ENCODE measurements at places on chromosomes 3 and 15.

DNA sequence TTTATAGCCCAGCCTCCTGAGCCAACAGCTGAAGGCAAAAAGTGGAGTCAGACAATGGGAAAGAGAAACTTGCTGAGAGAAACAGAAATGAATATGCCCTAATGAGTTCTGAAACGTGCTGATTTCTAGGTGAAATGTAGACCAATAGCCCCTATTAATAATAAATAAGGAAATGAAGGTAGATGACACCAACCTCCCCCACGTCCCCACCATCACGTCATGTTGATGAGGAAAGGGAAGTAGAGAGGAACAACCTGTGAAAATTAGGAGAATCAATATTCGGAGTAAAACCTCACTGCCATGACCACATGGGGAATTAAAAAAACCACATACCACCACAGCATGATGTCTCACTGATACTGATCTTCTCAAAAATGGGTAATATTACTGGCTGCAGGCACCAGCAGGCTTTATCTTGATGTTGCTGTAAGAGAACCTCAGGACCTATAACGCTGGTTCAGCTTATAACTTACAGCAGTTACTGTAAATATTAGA is 64.0 kb downstream of the KAT2B start:
- peak; percentile 92 for DNase-seq

- DNase-seq, result peak; percentile 68
Observed at GRCh38 chr15:99477791-99478471, 87.9 kb upstream of the MEF2A start.

DNA sequence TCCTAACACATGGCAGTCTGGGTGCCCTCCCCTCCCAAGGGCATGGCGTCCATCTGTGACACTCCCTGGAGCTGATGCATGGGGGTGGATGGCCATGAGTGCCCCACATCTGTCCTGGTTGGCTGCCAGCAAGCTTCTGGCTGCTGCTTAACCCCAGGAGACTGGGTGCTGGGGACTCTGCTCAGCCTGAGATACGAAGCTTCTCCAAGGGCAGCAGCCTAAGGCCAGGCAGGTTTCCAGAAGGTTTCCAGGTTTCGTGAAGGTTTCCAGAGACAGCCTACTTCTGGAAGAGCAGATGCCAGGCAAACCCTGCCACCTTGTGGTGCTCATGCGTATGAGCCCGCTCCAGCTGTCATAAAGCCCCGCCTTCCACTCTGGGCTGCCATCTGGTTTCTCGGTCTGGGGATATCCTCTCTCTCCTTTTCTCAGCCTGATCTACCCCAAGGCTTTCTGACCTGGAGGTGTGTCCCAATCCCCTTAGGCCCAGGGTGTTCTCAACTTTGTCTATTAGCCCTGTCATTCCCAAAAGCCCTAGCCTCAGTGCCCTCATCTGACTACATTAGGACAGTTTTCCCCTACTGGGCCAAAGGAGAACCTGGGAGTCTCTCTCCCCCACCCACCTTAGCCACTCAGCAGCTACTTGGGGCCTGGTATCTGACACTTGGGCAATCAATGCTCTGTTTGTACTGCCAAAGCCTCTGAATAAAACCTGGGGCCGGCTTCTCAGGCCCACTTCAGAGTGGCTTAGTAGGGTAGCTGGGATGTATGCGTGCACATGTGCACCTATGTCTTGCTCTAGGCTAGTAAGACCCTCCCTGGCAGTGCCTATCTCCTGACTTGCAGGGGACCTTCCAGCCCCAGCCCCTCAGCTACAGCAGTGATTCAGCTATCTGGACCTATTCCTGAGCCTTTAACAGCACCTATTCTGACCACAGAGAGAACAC is 12.0 kb downstream of the MRPL46 start:
- DNase-seq, result peak; percentile 72

- DNase-seq, result no peak
Observed at GRCh38 chr3:190692256-190692655, 170.2 kb downstream of the GMNC start.

DNA sequence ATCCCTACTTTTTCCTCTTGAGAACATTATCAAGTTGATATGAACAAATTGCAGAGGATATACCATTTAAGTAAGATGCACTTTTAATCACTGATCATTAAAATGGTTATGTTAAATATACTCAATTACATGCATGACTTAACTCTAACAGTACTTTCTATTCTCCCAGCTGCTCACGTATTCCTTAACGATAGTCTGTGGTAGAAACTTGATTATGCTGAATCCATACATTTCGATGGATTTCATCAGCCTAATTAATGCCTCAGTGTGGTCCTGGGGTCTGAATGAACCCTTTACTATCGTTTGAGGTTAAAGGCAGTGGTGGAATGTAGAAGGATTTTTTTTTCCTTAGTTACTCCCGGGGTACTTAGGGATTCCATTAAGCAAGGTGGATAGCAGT is 18.6 kb downstream of the SOX2 start:
- DNase-seq, result no peak

- DNase-seq, result peak; percentile 21
Observed at GRCh38 chr15:51736069-51736468, 1.4 kb downstream of the LYSMD2 start.

- DNase-seq, result no peak
Observed at GRCh38 chr3:37337481-37337880, 163.1 kb upstream of the LRRFIP2 start.

- no peak for DNase-seq
Observed at GRCh38 chr3:29711255-29711771, 430.4 kb downstream of the RBMS3 start.

DNA sequence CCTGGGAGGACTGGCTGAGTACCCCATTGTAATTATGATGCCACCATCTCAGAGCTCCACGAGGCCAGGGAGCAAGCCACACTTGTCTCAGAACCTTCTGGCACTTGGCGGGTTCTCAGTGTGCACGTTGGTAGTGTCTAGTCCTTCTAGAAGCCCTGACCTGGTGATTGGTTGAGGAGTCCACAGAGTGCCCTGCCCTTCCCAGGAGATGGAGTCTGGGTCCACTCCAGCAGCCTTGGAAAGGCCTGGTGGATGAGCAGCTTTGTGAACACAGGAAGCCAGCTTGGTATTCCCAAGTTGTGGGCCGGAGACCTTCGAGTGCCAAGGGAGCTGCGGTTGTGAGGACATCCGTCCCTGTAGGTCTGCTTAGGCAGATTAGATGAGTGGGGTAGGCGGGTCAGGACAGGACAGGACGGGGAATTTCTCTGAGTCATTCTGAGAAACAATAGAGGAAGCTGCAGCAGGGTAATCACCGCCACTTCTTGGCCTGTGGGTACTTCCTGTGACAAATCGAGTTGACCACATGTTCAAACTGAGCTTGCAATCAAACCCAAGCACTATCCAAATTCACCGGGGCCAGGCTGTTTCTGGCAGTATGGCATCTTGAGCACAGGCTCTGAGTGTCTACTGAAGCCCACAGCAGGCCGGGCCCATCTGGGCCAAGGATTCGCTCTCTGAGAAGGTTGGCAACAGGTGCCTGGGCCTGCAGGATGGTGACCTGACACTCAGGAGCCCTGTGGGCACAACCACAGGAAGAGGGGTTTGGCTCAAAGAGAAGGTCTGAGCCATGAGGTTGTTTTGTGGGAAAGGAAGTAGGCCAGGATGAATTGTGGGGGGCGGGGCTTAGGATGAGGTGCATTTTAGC is 71.5 kb upstream of the PLXNA1 start:
- peak; percentile 96 for DNase-seq

GRCh38 chr3:70096376-70097066 is 97.0 kb downstream of the SAMMSON start:
- DNase-seq, result peak; percentile 80

DNA sequence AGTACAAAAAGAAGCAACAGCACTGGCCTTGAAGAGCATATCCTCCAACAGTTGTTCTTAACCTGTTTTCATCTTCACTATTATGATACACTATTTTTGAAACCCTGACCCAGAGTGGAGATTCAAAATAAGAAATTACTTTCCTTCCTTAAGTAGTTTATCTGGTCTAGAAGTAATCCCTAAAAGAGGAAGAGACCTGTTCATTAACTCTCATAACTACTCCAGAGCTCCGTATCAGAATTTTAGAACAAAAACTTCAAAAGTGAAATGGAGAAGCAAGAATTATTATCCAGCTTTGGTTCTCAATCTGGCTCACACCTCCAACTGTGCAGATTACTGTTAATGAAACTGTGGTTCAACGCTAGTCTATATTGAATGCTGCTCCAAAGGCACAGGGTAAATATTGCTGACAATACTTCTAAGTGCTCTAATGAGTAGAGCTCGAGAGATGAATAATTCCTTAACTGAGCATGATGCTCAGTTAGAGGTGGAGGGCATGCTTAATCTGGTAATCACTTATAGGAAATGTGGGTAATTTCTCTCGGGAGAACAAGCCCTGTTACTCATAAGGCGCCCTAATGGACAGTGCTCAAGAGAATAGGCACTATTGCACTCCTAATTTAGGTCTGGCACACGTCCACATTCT is 5.2 kb downstream of the LCMT2 start:
- DNase-seq, result peak; percentile 37

- peak; percentile 85 for DNase-seq
Observed at GRCh38 chr15:90845201-90845949, 23.0 kb upstream of the FURIN start.

- peak; percentile 59 for DNase-seq
Observed at GRCh38 chr3:25273582-25274171, 154.4 kb upstream of the RARB start.

- DNase-seq, result peak; percentile 44
Observed at GRCh38 chr3:160401291-160402095, 2.0 kb downstream of the SMC4 start.

DNA sequence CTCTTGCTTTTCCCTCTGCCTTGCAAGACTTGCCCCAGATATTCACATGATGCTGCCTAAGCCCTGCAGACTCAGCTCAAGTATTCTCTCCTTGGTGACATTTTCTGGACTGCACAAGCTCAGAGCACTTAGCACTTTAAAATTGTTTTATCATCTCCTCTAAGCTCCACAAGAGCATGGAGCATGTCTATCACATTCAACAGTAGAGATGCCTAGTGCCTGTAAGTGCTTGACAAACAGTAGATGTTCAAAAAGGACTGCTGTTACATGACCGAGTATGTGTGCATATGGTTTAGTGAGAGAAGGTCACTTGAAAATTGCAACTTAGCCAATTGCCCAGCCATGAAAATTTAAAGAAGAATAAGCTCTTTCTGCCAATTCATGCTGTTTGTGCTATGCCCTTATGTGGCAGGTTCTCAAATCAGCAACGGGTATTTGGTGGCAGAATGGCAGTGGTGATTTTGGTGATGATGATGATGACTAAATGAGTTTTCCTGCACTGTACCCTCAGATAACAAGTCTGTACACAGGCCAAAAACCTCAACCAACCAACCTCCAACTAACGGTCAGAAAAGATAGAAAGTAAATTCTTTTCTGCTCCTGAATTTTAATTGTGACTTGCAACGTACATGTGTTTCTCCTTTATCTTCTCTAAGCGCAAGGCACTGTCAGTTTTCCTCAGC is 647.2 kb upstream of the UBE2E2 start:
- DNase-seq, result no peak

DNA sequence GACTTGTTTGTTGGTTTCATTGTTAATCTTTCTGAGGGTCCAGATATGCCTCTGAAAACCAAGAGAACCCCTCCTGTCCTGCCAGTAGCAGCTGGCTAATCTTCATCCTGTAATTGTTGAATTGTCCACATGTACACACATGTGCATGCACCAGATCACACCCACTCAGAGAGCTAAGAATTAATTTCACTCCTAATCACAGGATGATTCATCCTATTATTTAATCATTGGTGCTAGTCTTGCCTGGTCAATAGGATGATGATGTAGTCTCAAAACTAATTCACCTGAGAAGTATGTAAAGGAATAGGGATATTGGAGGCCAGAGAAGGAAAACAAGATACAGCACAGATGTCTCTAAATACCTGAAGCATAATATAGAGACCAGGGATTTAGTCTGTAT is 7.8 kb upstream of the AHSG start:
- no peak for DNase-seq

DNA sequence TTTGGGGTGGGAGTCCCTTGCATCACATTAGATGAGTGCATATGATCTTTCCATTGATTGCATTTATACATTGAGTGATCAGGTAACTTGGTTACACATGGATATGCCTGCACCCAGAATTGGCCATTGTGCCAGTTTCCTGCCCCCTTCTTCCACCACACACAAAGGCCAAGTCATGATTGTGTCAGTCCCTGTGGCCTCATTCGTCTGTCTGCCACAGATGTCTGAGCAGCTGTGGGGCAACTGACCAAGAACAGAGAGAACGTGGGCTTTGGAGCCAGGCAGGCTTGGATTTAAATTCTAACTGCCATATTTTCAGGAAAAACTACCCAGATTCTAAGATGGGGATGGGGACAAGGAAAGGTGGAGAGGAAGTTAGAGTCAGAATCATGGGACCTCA is 27.0 kb downstream of the CCNL1 start:
- DNase-seq, result no peak

GRCh38 chr3:144894576-144894975 is 923.0 kb downstream of the DIPK2A start:
- DNase-seq, result no peak

DNA sequence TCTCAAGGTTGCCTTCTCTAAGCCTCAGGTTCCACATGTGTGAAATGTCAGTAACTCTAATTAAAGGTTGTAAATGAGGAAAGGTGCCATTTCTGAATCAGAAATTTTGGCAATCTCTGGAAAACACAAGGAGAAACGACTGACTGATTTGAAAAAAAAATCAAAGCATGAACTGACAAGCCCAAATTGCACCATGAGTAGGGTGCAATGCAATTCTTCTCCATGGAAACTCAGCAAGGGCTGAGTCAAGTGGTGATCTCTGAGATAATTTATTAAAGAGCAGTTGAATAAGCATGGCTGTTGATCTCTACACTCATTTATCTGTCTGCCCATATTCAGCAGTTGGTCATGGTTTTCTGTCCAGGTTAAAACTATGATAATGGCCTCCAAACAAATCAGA is 201.6 kb upstream of the CMC1 start:
- no peak for DNase-seq

DNA sequence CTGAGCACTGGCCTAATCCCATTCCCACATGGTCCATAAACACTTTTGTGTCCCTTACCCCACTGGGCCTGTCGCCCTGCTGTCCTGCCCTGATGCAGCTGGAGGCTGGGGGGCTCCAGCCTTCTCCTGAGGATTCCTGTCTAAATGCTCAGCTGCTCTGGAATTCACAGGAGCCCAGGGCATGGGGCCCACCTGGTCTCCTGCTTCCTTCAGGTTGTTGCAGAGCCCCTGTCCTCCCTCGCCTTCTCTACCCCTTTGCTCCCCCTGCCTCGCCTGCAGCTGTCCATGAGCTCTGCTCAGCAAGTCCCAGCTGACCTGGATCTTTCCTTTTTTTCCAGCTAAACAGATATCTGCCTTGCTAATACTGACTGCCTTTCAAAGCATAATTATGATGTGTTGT is 286.9 kb downstream of the XXYLT1 start:
- DNase-seq, result no peak

DNA sequence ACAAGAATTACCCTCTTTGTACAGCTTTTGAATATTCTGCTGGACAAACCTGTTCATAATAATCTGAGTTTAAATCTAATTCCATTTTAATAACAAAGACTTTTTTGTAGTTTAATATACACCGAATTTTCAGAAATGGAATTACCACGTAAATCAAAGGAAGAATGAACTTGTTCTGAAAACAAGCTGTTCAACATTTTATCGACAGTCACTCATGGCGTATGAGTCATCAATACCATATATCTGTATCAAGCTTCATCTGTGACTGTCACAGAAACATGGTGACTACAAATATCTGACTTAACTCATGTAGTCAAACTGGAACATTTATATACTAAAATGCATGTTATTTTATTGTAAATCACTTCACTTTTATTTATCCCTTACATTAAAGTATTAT is 90.0 kb downstream of the EFL1 start:
- no peak for DNase-seq
